ENCODE measurements at places on chromosomes 1 and 21. TPM values are rescaled to one million over a fixed set of nuclear protein-coding genes. Genes with fewer than 3 reads are reported as not detected.

- DNase-seq: no peak
These were observed 363.8 kb downstream of the DISC1 start for GRCh38 chr1:231990388-231990787.

GRCh38 chr1:28144203-28145135, 32.0 kb downstream of the PTAFR start:
- DNase-seq: no peak

The TMEM200B gene
- total RNA-seq: 21.0 TPM

The HIPK1 gene
- total RNA-seq: 66.2 TPM

The KCNJ9 gene
- not detected for total RNA-seq
